ENCODE measurements at places on chromosomes 1 and 21.

DNA sequence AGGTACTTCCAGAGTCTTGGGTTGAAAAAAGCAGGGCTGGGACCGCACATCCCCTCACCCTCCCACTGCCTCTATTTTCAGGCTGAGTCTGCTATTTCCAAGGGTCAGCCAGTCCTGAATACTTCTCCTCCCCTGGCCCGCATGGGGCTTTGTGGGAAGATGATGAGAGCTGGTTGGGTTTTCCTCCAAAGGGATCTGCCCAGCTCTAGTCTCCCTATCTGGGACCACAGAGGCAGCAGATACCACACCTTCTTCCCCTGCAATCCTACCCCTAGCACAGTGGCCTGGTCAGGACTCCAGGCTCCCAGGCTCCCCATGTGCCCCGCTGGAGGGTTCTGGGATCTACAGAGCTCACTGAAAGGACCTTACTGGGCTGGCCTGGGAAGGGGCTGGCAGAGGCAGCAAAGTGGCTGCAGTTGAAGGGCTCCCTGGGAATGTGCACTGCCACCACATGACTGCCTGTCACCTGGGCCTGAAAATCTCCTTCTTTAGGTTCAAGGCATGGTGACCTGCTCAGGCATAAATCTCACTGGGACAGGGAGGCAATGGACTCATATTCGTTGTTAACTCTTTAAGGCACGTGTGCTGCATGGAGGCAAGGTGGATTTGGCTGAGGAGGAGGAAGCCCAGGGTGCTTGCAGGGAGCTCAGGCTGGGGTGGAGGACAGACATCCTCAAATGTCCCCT lies 13.1 kb downstream of the CACNA1S start:
- no peak for DNase-seq

DNA sequence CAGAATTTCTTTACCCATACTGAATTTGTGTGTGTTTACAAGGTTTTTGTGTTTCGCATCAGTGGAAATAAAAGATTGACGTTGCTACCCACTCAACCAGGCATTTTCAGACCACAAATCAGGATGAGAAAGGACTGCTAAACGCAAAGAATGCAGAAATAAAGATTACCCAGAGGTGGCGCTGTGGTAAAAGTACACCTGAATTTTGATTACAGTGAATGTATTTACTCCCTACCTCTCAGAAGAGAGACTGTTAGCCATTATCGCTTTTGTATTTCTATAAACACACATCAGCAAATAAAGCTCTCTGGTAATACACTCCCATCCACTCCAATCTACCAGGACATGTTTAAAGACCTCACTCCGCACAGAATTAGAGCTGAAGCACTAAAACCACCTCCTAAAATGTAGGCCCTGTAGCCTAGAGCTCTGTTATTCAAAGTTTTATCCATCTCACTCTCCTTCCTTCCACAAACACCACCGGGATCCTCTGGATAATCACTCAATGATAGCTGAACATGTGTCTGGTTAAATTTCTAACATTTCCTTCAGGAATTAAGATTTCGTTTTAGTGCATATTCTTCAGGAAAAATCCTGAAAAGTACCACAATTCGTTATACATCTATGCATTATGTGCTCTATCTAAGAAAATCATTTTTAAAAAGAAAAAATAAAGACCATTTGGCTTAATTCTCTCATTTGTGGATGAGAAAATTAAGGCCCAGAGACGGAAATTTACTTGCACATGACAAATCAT lies 2.5 kb upstream of the LMO4 start:
- DNase-seq: no peak

GRCh38 chr1:117810553-117810952 lies 118.9 kb downstream of the GDAP2 start:
- DNase-seq: no peak

- no peak for DNase-seq
Observed at GRCh38 chr1:154371436-154371835, 33.7 kb upstream of the IL6R start.

DNA sequence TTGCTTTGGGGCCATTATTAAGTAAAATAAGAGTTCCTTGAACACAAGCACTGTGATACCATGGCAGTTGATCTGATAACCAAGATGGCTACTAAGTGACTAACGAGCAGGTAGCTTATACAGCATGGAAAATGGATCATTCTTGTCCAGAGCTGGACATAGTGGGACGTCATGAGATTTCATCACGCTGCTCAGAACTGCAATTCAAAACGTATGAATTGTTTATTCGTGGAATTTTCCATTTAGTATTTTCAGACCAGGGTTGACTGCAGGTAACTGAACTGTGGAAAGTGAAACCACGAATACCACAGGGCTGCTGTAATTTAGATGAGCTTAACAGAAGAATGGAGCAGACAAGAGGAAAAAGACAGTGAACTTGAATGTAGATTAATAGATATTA lies 38.9 kb downstream of the CCDC18 start:
- peak; percentile 17 for DNase-seq

DNA sequence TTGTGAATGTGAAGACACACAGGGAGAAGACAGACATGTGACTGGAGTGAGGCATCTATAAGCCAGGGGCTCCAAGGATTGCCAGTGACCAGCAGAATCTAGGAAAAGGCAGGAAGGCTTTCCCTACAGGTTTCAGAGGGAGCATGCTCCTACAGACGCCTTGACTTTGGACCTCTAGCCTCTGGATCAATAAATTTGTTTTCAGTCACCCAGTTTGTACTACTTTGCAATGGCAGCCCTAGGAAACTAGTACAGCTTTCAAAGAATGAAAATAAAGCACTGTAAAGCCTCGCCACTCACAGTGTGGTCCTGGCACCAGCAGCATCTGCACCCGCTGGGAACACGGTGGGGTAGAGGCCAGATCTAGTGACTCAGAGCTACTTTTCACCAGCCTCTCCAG lies 510.0 kb downstream of the LTN1 start:
- no peak for DNase-seq

DNA sequence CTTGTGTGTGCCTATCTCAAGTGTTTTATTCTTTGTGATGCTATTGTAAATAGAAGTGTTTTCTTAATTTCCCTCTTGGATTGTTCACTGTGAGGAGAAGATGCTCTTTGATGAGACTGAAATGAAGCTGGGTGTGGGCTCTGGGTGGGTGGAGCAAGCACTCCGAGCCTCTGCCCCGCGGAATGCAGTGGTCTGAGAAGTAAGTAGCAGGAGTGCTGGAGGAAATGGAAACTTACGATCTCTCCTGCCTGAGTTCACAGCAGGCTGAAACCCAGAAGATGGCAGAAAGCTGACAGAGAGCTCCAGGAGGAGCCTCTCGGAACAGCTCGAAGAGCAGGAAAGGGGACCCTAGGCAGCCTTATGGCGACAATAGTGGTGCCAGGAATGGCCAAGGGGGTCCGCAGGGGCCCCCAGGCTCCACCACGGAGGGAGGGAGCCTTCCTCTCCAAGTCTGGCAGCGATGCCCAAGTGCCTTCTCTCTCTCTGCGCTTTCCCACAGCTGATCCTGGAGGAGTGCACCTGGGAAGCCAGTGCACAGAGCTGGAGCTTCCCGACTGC lies 126.8 kb upstream of the COL6A1 start:
- no peak for DNase-seq

GRCh38 chr1:97571760-97572159 lies 349.1 kb downstream of the DPYD start:
- no peak for DNase-seq
